ENCODE measurements at places on chromosomes 4 and X.
A peak's percentile ranks its signal among the peaks of the same experiment; 100 is the strongest.

DNA sequence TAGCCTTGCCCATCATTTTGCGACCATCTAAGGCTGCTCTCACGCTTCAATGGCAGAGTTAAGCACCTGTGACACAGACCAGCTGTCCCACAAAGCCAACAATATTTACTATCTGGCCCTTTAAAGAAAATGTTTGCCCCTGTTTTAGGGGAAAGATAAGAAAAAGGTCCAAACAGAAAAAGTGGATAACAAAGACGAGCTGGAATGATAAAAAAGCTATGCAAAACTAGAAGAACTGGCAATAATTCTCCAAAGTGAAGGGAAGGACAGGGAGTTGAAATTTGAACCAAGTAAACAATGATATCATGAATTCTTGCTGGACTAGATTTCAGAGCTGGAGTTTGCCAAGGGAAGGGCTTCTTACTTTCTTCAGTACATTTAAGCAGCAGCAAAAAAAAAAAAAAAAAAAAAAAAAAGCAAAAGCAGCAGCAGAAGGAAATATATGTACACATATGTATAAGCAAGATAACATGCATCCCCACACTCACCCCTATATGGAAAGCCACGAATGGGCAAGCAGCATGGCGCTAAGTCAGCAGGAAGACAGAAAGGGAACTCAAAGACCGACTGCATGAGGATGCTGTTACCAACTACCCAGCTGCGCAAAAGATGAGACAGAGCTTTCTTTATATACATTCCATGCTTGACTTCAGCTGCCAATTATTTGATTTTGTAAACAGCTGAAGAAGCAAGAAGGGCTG lies 12.5 kb downstream of the TRAPPC2 start:
- peak; percentile 19 for DNase-seq

DNA sequence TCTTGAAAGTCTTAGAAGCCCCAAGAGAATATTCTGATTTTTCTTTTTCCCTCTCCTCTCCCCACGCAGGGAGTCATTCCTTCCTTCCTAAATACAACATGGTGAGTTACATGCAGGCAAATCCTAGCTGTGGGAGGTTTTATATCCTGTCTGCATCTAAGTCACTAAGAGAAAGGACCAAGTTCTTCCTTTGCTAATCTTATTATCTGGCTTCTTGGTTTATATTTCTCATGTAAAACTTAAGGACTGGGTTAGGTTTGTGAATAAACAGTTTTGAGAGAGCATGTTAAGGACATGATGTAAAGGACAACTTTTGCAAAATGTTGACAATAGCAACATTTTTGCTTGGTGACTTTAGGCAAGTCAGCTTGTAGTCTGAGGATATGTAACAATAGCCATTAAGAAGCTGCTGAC lies 5.1 kb upstream of the CXCL9 start:
- no peak for DNase-seq

GRCh38 chrX:281166-281999 lies at the start of gene PLCXD1:
TSS of gene PLCXD1 (plus strand) at chrX:281381. CDS start at chrX:284188, 2,807 bp downstream.
- no peak for DNase-seq

- DNase-seq, result no peak
These were observed 29.3 kb upstream of the PTPN13 start for GRCh38 chr4:86564795-86565194.

DNA sequence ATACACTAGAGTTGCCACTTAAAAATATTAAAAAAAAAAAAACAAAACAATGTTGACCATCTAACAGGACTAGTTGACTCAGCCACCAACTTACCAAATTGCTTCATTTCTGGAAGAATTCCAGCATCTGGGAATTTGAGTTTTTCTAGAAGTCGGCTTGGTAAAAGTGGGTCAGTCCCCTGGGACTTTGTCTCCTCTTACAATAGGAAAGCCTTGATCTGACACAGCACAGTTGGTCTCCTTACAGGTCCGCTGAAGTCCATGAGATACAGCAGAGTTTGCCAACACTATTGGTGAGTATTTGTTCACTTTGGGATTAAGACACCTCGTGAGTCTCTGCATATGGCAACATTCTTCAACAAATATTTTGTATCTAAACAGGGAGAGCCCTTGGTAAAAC lies 18.2 kb upstream of the DDIT4L start:
- DNase-seq, result no peak

GRCh38 chrX:22276781-22277180 lies 4.1 kb downstream of the CBLL2 start:
- no peak for DNase-seq

DNA sequence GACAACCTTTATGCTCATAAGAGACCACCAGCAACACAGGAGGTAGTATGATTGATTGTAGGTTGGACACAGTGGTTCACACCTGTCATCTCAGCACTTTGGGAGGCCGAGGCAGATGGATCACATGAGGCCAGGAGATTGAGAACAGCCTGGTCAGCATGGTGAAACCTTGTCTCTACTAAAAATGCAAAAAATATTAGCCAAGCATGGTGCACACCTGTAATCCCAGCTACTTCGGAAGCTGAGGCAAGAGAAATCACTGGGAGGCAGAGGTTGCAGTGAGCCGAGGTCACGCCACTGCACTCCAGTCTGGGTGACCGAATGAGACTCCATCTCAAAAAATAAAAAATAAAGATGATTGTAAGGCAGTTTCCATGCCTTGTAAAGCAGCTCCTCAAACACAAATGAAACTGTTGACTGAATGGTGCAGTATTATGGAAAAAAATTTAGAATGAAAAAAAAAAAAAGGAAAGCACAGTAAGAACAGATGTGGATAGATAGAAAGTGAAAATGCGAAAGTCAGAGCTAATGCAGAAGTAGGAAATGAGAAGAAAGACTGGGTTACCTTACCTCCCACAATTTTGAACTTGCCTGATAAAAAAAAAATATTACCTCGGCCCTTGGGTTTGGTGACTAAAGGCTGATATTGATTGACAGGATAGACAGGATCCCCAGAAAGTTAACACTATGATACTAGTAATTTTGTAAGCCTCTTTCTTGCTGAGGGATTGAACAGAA lies 249.2 kb upstream of the TRAM1L1 start:
- no peak for DNase-seq

DNA sequence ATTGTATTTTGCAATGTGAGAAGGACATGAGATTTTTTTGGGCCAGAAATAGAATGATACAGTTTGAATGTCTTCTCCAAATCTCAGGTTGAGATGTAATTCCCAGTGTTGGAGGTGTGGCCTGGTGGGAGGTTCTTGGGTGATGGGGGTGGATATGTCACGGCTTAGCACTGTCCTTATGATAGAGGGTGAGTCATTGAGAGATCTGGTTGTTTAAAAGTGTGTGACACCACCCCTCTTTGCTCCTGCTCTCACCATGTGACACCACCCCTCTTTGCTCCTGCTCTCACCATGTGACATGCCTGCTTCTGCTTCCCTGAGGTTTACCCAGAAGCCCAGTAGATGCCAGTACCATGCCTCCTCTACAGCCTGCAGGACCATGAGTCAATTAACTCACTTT lies 1226.9 kb downstream of the PCDH7 start:
- no peak for DNase-seq

DNA sequence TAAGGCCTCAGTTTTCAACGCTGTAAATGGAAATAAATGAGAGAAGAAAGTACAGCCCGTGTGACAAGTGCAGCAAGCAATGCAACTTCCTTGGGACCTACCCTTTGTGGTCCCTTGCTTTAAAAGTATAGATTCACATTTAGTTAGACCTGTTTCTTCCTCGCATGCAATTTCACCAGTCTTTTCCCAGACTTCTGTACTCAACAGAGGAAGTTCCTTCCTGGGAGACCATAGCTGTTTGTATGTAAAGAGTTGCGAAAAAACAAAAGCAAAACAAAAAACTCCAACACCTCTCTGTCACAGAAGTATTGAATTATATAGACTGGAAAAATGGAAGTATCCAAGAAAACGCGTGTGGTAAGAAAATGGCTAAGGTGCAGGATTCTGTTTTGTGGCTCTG lies 1.1 kb upstream of the IRF2 start:
- DNase-seq, result no peak

- no peak for DNase-seq
These were observed 129.6 kb downstream of the LUZP4 start for GRCh38 chrX:115419069-115419468.

DNA sequence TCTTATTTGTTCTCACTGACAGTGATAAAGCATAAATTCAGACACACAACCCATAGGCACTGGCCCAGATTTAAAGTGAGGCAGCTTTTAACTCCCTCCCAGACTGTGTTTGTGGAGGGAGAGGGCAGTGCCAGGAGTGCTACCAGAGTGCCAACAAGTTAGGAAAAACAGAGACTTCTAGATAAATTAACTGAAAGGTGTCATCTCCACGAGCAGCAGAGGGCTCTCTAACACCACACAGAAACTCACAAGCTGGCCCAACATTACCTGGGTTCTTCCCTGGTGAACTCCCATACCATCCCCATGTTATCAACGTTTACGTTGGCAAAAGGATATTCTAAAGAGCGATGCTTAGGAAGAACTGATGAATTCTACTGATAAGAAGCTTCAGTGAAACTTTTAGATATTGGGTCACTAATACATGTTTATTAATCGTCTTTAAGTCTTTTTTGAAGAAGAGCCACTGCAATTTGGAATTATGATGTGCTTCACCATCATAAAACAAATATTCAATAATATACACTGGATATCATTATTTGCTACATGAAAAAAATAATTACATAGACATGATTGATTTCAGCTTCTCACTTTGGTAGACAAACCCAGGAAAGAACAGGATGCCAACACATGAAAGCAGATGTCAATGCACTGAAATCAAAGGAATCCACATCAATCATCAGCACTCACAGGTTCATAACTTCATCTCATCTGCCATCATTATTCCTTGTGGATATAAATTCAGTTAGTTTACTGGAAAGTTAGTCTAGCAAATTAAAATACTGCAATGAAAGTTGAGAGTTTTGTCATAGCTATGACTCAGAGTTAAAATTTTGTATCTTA lies 121.2 kb upstream of the NAP1L5 start:
- DNase-seq, result no peak

DNA sequence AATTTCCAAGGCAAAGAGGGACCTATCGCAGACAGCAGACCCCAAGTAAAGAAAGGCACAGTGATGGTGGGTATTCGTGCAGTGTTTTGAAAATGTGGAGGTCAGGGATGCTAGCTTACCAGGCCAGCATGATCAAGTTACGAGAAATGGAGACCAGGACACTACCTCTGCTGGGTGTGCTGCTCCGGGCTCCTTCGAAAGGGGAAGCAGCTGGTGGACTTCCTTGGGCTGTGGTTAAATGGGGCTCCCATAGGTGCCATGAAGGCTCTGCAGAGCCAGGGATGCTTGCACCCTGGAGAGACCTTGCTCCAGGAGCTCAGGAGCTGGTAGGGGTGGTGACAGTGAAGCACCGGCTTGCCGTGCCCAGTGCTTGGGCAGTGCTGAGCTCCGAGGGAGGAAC lies 68.8 kb downstream of the TBL1X start:
- no peak for DNase-seq

GRCh38 chr4:86432559-86433134 lies 72.8 kb upstream of the MAPK10 start:
- DNase-seq, result peak; percentile 28

DNA sequence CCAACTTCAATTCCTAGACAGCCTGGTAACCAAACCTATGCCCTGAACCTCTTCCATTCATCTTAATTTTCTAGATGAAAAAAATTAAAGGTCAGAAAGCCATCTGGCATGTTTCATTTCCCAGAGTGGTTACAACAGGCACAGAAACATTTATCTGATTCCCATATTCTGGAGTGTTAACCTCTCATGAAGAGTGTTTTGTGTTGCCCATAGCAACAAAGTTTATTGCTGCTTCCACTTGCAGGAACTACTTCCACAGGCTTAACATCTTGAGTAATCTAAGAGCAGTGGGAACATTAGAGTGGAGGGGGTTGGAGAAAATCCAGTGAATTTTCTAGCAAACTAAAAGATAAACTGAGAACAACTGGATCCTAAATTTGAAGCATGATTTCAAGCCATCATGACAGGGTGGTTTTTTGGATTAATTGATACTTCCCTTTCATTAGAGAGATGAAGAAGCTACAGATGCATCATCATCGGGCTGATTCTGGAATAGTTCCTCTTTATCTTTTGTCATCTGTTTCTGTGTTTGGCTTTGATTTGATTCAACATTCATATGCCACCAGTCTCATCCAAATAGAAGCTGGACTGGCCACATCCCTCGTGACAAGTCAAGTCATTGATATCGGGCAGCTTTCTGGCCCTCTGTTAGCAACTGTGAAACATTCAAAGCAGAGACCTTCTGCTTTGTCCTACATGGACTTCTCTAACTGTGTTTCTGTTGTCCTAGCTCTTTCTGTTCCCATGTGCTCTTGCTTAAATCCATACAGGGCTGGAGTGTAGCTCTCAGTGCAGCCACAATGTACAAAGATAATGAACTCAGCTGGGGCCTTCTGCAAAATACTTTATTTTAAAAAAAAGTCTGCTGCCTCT lies 167.3 kb downstream of the MID1IP1 start:
- DNase-seq, result no peak

- no peak for DNase-seq
These were observed 228.4 kb upstream of the PSAPL1 start for GRCh38 chr4:7663075-7663541.

DNA sequence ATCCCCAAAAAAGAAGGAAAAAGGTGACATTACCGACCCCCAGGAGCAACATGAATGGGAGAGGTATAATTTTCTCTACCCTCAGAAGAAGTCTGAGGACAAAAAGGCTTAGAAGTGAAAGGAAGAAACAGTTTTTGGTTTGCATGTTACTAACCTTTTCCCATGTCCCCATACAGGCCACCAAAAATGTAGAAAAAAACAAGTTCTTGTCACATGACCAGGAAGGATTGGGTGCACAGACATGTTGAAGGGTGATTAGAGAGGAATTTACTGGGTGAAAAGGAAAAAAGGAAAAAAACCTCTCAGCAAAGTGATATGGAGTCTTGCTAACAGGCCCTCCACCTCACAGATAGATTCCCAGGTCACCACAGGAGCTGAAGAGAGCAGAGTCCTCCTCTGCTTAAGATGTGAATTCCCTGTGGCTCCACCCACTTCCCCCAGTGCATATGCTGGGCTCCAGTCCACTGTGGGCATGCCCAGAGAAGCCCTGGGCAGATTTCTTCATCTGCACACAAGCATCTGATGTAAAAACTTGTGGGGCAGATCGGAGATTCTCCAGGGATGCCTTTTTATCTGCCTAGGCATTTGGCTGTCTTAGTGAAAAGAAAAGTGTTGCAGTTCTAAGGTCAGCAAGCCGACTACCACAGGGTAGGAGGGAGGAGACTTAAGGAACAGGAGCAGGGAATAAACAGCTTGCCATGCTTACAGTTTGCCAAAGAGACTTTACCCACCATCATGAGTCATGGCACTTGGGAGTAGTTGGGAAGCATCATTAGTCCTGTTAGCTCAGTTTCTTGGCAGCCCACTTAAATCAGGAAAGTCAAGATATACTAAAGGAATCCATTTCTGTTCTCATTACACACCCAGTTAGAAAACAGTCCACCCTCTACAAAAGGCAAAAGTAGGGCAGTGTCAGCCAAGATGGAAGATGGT lies 25.0 kb upstream of the PASD1 start:
- no peak for DNase-seq

- DNase-seq, result no peak
These were observed 56.8 kb upstream of the EMCN start for GRCh38 chr4:100574607-100575006.

DNA sequence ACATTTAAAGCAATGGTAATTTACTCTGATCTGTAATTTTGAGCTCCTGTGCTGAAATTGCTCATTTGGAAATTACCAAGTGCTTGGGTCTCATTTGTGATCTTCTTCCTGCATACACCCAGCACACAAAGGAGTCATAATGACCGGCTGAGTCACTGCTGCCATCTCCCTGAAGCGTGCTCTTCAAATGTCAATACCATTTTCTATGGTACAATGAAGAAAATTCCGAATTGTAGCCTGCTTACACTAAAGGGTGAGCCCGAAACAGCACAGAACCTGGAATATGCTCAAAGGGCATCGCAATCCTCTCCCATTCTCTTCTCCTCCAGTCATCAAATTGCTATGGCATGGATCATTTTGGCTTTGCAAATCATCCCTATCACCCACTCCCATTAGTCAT lies 140.5 kb downstream of the GRIA3 start:
- DNase-seq, result no peak

All from NCI-H2171 (cell line).